NCI-H1092 (cell line): ENCODE measurements at places on chromosomes 11 and 22.

- DNase-seq, result no peak
Observed at GRCh38 chr11:41996533-41996932, 537.1 kb upstream of the LRRC4C start.

DNA sequence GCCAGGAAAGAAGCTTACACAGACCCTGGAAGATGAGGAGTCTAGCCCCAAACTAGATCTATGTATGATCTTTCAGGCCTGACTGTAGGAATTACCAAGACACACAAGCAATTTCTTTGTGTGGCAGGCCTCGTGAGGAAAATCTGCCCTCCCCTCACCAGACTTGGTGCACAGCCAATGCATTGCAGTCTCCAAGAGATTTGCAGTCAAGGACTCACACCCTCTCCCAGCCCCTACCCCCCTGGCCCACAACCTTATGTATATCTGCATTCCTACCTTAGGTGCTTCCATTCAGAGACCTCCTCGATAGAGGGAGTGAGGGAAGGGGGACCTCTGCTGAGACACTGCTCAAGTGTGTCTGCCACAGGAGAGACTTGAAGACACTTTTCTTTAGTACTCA lies 9.8 kb downstream of the OR8B12 start:
- no peak for DNase-seq

GRCh38 chr11:35045236-35045820 lies 93.6 kb upstream of the CD44 start:
- no peak for DNase-seq

GRCh38 chr22:28297504-28297903 lies 378.4 kb upstream of the PITPNB start:
- no peak for DNase-seq

DNA sequence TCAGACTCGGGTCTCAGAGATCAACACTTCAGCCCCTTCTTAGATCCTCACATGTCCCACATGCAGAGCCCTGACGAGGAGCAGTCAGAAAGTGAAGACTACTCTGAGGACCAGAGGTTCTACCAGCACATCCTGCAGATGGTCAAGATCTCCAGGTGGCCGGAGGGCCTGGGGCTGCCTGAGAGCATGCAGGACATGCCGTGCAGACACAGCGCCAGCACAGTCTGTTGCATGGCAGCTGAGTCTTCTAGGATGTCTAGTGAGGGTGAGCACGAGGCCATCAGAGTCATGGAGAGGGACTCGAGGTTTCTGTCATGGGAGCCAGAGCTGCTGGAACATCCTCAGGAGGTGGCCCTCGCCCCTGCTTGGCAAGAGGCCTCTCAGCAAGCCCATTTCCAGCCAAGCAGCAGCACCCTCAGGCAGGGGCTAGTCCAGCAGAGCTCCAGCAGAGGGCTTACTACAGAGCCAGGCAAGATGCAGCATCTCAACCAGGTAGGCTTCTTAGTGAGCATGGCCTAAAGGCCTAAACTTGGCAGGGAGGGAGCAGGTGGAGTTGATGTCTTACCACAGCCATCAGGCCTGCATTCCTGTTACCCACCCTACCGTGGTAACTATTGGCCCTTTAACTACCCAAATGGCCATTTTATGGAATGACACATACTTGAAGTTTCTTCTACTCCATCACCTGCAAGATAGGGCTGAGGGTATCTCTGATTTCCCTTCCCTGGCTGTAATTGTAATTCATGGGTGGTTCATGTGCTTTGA lies 28.7 kb downstream of the CEP164 start:
- no peak for DNase-seq

GRCh38 chr11:105208019-105208418 lies 68.5 kb upstream of the CARD18 start:
- DNase-seq, result no peak

GRCh38 chr11:90700789-90701439 lies 478.1 kb upstream of the CHORDC1 start:
- DNase-seq, result no peak

- no peak for DNase-seq
Observed at GRCh38 chr22:49205483-49205800, 622.2 kb downstream of the BRD1 start.

GRCh38 chr11:112163875-112164685 lies at the start of gene IL18:
TSS of gene IL18 (minus strand) at chr11:112164094. CDS start at chr11:112155053, 9,041 bp downstream.
- no peak for DNase-seq

GRCh38 chr11:123183391-123184099 lies 11.5 kb downstream of the CLMP start:
- no peak for DNase-seq

- no peak for DNase-seq
Observed at GRCh38 chr11:118045191-118045590, 31.7 kb upstream of the TMPRSS4 start.

DNA sequence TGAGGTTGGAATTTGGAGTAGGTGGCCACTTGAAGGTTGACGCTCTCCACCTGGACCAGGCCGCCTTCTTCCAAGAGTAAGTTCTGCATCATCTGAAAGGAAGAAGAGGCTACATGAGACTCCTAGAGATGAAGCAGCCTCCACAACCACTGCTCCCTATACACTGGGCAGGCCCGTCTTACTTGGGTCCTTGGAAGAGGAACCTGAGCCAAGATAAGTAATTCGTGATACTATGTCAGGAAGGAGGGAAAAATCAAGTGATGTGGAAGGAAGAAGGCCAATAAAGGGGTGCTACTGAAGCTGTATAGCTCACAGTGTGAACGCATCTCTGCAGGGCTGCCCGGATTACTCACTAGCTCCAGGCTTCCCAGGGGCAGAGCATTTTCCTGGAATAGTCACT lies 11.1 kb downstream of the UFD1 start:
- DNase-seq, result no peak

DNA sequence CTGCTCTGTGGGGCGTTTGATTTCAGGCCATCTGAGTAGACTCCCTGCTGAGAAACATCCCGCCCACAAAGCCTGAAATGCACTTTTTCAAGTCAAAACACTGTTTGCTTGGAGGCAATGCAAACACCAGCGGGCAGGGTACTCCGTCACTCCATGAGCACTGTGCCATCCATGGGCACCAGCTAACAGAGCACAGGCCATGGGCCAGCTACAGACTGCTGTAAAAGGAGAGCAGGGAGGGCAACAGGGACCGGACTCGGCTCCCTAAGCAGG lies 16.6 kb upstream of the EFCAB6 start:
- DNase-seq, result no peak

GRCh38 chr22:30188911-30189310 lies 57.6 kb downstream of the LIF start:
- no peak for DNase-seq

GRCh38 chr11:96132437-96132836 lies 208.5 kb upstream of the MTMR2 start:
- DNase-seq, result no peak

DNA sequence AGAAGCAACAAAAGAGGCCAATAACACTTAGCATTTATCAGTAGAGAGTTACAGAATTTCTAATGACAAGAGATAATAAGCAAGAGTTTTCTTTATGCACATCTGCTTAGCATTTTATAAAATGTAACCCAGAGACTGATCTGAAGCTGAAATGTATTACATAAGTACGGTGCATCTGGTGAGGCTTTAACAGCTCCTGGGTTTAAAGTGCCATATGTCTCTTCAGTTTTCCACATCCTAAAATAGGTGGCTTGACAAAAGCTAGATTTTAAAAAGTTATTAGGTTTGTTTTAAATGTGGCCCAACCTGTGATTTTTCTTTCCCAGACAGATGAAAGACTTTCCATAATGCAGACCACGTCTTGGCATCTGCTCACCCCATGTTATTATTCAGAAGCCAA lies 620.7 kb upstream of the ARHGAP42 start:
- DNase-seq, result no peak

DNA sequence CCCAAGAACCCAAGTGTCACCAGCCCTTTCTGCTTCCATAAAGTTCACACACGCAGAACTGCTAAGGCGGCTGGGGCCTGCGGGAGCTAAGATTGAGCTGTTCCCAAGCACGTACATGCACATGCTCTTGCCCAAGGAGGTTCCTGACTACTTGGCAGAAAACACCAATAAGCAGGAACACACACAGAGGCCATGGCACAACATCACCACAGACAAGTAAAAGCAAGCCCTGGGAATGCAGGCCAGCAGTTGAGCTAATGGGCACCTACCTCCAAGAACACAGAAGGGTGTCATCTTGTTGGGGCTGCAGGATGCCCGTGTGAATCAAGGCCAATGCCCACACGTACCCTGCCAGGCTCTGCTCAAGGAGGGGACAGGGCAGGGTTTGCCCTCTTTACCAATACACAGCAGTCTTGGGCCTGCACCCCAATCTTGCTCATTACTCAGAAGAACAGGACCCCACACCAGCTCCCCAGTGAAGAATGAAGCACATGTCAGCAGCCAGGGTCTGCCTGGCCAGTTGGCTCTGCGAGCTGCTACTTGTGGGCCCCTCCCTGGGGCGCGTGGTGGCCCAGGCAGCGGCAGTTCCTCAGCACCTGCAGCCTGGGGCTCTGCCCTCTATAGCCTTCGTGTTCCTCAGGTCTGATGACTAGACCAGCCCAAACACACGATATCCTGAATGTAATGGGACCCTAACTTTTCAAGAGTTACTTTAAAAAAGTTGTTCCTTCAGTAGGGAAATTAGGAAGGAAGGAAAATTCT lies 32.3 kb upstream of the CYP2D6 start:
- DNase-seq, result no peak

- no peak for DNase-seq
Observed at GRCh38 chr11:96197801-96198701, 144.9 kb downstream of the MAML2 start.

DNA sequence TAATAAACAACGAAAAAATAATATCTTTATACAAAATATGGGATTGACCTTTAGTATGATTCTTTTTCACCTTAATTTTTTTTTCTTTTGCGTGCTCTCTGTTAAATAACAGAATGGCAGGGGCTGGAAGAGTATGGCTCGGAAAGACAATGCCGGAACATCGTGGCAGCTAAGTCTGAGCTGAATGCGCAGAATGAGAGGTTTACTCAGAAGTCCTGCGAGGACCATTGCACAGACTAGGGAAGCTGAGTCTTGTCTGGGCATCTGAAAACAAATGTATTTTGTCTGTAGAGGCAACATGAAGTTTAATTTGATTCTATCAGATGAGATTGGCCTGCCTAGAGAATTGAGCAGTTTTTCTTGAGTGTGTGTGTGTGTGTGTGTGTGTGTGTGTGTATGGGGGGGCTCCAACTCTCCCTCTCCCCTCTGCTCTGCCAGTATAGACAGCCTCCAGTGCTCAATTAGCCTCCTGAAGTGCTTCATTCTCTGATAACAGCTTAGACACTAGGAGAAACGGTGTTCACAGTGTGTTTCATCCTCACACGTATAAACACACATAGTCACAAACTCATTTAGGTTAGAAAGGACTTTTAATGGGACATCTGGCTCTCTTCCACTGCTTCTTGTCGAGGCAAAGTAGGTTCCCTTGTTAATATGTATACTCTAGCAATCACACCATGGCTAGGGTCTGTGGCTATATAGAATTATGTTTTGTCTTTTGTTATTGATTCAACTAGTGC lies 244.3 kb upstream of the SORL1-AS1 start:
- peak; percentile 80 for DNase-seq

DNA sequence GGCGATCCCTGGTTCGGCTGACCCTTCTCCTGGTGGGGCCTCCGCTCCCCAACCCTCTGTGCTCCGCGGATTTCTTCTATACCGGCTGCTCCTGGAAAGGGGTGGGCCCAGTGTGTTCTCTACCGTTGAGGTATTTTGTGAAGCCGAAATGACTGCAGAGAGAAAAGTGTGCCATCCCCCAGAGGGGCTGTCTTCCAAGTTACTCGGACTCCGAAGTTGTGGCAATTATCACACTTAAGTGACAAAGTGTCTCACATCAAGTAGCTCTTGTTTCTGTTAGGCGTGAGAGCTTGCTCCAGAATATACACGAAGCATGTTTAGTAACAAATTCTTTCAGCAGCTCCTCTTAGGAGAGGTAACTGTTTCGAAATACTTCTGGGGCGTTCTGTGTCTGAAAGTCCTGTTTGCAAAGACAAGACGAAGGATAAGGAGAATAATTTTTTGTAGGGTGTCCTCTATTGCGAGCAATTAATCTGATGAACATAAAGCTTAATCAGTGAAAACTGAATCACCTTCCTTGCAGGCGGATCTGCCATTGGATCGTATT lies 434 bp downstream of the XPNPEP3 start:
- no peak for DNase-seq

DNA sequence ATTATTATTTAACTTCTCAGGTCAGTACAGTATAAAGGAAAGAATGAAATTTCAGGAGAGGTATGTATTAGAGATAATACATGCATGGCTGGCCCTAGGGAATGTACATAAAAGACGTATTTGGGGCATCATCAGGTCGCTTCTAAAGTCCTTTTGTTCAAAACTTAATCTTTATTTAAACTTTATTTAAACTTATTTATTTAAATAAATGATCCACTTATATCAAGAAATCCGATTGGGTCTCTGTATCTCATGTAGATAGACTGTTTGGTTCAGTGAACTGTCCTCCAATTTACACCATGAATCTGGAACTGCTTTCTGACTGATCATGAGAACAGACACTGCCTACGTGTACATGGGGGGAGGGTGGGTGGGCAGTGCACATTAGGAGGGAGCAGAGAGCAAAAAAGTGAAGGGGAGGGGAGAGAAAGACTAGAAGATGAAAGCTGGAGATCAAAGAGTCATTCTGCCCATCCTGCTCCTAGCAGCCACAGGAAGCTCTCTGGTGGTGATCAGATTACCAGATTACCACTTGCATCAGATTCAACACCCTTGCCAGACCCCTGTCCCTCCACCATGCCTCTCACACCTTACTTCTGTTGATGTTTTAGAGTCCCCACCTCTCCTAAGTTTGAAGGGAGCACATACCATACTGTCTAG lies 92.1 kb upstream of the MTMR2 start:
- no peak for DNase-seq

- no peak for DNase-seq
Observed at GRCh38 chr22:18095101-18095805, 15.4 kb upstream of the TUBA8 start.

GRCh38 chr22:30031764-30032455 lies 48.4 kb upstream of the HORMAD2 start:
- DNase-seq, result no peak

DNA sequence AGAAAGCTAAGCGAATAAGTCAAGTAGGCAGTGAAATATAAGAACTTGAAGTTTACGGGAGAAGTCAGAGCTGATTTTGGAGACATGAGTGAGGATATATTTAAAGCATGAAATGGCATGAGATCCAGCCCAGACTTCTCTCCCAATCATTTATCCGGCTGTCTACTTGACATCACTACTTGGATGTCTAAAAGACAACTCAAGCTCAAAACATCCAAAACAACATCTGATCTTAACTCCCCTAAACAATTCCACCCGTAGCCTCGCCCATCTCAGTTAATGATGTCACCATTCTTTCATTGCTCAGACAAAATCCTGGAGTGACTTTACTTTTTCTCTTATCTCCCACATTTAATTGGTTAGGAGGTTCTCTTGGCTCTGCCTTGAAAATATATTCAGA lies 44.5 kb downstream of the WEE1 start:
- DNase-seq, result no peak

DNA sequence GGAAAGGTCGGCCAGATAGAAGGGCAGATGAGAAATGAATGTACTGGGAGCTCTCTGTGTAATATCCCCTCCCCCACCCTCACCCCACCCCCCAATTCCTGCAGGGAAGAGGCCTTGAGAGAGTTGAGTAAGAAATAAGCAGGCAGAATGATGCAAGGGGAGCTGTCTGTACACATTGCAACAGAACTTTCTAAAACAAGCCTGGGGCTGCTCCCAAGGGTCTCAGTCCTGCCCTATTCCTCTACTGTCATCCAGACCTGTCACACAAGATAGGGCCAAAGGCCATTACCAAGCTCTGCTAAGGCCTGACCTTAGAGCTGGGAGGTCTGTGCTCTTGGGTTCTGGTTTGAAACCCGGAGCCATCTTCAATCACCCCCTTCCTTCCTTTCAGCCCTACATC lies 5.7 kb upstream of the DGAT2 start:
- no peak for DNase-seq

GRCh38 chr11:63080682-63081081 lies 63.3 kb downstream of the SLC22A24 start:
- no peak for DNase-seq
